LoVo (cell line): ENCODE measurements at places on chromosomes 6 and 20.

DNA sequence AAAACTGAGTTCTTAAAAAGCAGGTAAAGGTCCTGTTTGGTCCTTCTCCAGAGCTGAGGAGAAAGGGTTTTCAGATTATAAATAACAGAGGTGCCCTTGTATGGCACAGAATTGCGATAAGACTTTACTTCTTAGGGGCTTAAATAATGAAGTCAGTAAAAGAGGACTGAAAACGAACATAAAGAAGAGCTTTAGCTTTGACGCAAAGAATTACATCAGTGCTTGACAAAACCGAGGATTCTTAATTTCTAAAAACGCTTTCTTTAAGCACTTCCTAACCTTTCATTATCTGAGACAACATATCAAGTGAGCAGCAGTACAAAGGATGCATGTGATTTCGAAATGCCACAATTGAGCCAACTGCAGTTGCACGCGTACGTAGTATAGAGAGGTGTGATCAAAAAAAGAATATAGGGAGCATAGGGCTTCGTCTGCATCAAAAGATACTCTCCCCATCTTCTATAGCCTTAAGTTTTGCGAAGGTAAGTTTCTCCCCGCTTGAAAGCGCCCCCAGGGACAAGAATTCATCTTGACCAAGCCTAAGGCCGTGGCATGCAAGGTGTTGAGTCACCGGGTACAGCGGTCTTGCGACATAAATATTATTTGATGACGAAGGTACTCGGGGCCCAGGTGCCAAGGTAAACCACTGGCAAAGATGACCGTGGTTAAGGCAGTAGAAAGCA, 778 bp upstream of the LOC128125822 start:
- DNase-seq, result peak; percentile 81

GRCh38 chr20:16732506-16733152, 2.8 kb downstream of the SNRPB2 start:
- no peak for DNase-seq

GRCh38 chr6:14918200-14918907, 327.5 kb upstream of the JARID2 start:
- DNase-seq, result no peak

DNA sequence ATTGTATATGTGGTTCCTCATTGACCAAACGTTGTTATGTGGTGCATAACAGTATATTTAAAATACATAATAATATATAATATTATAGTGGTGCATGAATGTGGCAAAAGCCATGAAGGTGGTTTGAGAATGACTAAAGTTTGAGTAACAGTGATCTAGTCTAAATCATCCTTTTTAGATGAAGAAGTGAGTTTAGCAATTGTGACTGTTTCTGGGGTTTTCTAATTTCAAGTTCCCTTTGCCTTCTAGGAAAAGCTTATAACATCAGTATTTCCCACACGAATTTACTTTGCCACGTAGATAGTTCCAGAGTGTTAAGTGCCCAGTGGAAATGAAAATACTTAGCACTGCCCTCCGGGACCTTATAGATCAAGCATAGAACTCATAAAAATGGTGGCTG, 40.9 kb downstream of the ARFGEF2 start:
- no peak for DNase-seq

GRCh38 chr6:131060311-131060710, 2.7 kb downstream of the EPB41L2 start:
- no peak for DNase-seq

DNA sequence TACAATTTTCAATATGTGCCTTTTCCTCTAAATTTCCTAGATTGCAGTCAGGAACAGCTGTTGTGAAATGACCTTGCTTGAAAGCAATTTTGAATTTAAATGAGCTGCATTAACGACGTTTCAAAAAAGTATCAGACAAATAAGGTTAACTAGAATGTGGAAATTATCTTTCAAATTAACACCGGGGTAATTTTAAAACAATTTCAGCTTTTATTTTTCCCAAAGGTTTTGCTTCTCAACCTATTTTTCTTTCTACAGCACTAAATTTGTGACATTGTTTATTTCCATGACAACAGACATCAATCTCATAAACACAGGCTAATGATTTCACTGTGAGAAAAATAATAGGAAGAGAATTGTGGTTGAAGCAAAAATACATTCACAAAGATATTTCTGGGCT, 38.5 kb downstream of the COL12A1 start:
- DNase-seq, result no peak
